ENCODE measurements at places on chromosomes 4 and X. TPM values are rescaled to one million over a fixed set of nuclear protein-coding genes. Genes with fewer than 3 reads are reported as not detected.

Gene FDCSP
- total RNA-seq = not detected

DNA sequence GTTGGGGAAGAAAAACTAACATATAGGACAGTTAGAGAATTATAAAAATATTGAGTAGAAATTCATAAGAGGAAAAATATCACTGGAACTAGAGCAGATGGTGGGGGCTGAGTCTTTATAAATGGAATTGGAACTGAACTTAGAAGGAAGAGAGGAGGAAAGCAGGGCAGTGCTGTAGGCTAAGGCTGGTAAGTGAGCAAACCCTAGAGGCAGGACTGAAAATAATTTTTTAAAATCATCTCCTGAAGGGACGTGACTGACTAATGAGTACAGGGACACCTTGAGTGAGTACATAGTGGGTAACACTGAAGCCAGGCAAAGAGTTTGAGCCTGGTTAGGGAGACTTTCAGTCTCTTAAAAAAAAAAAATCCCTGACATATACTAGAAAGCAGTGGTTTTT, 63.3 kb downstream of the GALNT7 start:
- no peak for DNase-seq

GRCh38 chr4:26993539-26993938, 132.9 kb downstream of the STIM2 start:
- DNase-seq = no peak

GRCh38 chr4:45475548-45475947, 648.3 kb downstream of the GABRG1 start:
- DNase-seq = no peak

- no peak for DNase-seq
Observed at GRCh38 chrX:39551762-39552161, 546.0 kb downstream of the BCOR start.

DNA sequence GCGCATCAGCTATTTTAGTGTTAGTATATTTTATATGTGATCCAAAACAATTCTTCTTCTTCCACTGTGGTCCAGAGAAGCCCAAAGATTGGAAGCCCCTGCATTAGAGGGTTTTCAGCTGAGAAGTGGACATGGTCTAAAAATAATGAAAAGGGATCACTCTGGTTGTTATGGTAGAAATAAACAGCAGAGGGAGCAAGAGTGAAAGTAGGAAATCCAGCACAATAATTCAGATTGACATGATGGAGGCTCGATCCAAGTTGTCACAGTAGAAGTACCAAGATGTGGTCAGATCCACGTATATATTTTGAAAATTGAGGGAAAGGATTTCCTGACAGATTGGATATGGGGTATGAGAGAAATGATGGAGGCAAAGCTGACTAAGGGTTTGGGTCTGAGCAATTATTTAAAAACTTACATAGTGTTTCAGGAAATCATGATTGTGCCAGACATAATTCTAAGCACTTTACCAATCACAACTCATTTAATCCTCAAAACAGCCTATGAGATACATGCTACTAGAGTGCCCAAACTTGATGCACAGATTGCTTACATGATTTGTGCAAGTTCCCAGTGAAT, 17.0 kb upstream of the TMEM144 start:
- no peak for DNase-seq

DNA sequence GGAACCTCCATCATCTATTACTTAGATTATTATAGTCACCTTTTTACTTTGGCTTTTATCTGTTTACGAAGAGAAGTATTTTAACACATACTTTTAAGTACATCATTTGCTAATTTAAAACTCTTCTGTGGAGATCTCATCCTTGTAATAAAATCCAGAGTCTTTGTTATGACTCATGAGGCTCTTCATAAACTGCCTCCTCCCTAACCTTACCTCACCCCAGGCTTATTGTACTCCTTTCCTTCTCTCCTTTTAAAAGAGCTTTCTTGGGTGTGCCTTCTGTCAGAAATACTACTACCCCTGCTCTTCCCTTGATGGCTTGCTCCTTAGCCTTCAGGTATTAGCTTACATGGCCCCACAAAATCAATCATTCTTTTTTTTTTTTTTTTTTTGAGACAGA, 6.6 kb downstream of the ARL9 start:
- no peak for DNase-seq
